ENCODE measurements at places on chromosomes 11 and 22. TPM values are rescaled to one million over a fixed set of nuclear protein-coding genes. Genes with fewer than 3 reads are reported as not detected.

DNA sequence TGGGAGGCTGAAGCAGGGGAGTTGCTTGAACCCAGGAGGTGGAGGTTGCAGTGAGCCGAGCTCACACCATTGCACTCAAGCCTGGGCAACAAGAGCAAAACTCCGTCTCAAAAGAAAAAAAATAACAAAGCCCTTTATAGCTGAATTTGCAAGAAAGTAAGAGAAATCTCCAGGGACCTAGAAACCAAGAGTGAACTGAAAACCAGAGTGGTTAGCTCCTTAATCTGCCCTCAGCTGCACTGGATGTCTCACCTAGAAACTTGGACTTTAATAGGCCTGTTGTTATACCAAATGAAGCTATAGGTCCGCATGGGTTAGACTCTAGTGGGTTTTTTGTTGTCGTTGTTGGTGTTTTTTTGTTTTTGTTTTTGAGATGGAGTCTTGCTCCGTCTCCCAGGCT is 4.1 kb downstream of the NEU3 start:
- no peak for DNase-seq

DNA sequence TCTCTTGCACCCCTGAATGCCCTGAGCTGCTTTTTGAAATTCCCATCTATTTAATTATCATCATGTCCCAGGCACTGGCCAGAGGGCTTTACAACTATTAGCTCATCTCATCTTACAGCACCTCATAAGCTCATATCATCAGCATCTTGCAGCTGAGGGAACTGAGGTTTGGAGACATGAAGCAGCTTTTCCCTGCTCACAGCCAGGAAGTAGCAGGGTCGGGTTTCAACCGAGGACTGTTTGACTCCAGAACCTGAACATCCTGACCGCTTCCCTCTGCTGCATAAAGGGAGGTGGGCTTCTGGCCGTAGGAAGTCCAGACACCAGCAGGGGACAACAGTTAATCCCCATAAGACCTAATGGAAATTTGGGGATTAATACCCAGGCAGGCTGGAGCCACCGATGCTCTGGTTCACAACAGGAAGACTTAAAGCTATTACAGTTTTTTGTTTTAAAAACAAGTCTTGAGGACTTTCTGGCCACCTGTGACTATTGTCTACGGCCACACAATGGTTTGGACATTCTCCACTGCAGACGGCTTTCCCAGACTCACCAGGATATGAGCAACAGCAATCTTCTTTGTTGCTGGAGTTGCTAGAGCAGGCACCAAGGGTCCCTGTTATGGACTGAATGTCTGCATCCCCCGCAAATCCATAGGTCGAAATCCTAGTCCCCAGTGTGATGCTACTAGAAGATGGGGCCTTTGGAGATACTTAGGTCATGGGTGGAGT is 47.4 kb downstream of the CHST1 start:
- DNase-seq = no peak

BIK gene
- 19.0 TPM for total RNA-seq

GRCh38 chr11:31509051-31509428 is 382 bp downstream of the IMMP1L start:
- DNase-seq = no peak

- DNase-seq = no peak
Measured at GRCh38 chr11:21104641-21105040, 435.3 kb downstream of the NELL1 start.

KDM4D gene
- total RNA-seq = 0.66 TPM

YPEL4 gene
- 1.9 TPM for total RNA-seq

DNA sequence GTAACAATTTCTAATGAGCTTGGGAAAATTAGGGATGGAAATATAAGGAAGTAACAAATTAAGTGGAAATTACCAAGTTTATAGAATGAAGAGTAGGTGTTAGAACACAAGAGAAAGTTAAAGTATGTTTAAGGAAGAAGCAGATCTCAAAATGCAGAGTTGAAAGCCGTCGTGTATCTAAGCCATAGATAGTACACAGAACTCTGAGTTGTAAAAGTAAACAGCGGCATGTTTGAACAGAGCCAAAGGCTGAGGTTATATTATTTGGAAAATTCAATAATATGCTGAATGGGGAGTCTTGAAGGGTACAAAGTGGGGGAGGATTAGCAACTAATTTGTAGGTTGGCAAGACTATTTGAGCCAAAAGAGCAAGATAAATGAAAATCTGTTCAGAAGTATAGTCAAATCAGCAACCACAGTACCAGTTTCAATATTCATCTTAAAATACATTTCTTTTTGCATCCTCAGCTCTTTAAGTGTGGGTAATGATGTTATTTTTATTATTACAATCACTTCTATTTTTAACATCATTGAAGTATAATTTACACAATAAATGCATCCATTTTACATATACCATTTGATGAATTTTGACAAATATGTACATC is 594.8 kb upstream of the ANO3 start:
- DNase-seq = no peak

- no peak for DNase-seq
Measured at GRCh38 chr22:17698948-17699347, 60.4 kb downstream of the BCL2L13 start.

DNA sequence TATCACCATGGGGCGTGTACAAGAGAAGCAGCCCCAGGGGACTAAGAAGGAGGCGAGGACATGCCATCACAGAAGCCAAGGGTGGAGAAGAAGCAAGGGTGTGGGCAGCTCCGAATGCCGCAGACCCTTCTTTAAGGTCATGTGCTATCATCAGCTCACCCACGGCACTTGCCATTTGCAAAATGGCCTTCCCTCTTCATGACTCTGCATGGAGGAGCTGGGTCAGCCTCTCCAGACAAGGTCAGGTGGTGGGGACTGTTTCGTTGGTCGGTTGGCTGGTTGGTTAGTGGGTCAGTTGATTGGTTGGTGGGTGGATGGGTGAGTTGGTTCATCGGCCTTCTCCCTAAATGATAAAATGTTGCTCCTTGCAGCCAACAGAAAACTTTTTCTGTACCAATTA is 622.5 kb downstream of the TBC1D22A start:
- no peak for DNase-seq

DNA sequence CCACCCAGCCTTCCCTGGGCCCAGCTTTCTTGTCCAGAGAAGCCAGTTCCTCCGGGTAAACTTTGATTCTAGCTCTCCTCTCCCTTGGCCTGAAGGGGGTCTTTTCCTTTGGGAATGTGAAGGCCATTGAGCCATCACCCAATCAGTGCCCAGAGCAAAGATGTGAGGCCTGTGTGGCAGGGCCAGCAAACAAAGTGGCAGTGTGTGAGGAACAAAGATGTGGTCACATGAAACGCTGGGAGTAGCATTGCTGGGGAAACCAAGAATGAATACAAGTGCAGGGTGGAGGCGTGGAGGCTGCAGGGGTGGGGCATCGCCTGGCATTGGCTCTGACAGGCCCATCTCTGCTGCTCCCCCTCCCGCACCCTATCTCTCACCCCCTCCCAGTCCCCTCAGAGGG is 91.9 kb upstream of the BID start:
- DNase-seq = no peak

- no peak for DNase-seq
Measured at GRCh38 chr11:79670882-79671281, 230.1 kb upstream of the TENM4 start.

GRCh38 chr11:76668362-76669155 is 2.0 kb downstream of the LRRC32 start:
- DNase-seq = no peak

DNA sequence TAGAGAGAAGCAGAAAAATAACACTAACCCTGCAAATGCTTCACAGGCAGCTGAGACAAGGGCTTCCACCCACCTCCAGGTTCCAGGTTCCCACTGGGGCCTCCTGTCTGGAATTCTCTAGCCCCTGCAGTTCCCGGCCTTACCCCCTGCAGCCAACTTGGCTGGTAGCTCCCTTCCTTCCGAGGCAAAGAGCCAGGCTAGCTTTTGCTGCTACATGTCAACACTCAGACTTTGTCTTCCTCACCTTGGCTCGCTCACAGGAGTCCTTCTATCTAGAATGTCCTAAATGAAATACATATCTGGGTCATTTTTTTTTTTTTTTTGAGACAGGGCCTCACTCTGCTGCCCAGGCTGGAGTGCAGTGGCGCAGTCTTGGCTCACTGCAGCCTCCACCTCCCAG is 9.9 kb upstream of the TTLL1 start:
- DNase-seq = no peak

HPX gene
- 5.2 TPM for total RNA-seq

Data from mucosa of gallbladder (tissue), 1 donor.